NCI-H187 treated with DMSO at 0.1 percent for 48 hours (cell line): ENCODE measurements at places on chromosomes 13 and 19.

GRCh38 chr19:43956827-43957226, 5.8 kb downstream of the ZNF221 start:
- no peak for DNase-seq

GRCh38 chr19:29583196-29583999, 22.7 kb upstream of the POP4 start:
- no peak for DNase-seq

- no peak for DNase-seq
Measured at GRCh38 chr13:97339019-97339987, 94.7 kb upstream of the RAP2A start.

DNA sequence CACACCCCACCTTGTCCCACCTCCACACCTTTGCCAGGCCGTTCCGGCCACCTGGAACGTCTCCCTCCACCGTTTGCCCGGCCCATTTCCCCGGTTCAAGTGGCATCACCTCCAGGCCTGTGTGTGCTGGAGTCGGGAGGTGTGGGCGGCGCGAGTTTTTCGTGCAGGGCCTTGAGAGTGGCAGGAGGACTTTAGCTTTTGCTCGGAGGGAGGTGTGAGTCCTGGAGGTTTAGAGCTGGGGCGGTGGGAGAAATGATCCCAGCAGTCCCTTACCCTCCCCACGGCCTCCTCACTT, 4.3 kb upstream of the PALM start:
- DNase-seq = no peak

GRCh38 chr19:49818649-49819370, 721 bp downstream of the MED25 start:
- DNase-seq = no peak

GRCh38 chr13:93227280-93227877, 772 bp downstream of the GPC6 start:
- no peak for DNase-seq

DNA sequence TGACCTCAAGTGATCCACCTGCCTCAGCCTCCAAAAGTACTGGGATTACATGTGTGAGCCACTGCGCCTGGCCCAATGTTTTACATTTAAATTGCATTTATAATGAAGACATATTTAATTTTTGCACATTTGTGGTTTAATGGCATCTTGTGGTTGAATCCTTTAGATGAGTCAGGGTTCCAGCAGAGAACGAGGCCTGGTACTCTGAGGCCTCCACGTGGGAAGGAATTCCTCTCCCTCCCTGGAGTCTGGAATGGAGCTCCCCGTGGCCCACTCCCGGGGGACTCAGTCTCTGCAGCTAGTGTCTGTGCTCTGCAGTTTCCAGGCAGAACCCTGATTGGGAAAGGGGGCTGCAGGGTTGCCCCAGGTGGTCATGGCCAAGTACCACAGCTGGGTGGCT, 24.2 kb downstream of the ZFR2 start:
- no peak for DNase-seq

DNA sequence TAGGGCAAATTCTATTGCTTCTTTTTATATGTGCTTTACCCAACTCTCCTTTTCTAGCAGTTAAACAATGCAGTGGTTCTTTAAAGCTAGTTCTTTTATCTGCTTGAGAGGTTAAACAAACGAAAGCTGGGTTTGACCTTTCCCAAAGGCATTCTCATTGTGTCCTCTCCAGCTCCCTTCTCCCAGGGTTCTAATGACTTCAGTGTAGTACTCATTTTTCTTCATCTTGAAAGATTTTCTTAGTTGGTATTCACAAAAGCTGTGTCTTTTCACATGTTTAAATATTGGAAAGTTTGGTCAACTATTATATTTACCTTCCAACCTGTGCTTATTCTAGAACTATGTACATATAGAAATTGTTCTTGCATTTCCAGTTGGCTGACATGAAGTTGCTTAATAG, 1.5 kb downstream of the WASF3 start:
- no peak for DNase-seq

DNA sequence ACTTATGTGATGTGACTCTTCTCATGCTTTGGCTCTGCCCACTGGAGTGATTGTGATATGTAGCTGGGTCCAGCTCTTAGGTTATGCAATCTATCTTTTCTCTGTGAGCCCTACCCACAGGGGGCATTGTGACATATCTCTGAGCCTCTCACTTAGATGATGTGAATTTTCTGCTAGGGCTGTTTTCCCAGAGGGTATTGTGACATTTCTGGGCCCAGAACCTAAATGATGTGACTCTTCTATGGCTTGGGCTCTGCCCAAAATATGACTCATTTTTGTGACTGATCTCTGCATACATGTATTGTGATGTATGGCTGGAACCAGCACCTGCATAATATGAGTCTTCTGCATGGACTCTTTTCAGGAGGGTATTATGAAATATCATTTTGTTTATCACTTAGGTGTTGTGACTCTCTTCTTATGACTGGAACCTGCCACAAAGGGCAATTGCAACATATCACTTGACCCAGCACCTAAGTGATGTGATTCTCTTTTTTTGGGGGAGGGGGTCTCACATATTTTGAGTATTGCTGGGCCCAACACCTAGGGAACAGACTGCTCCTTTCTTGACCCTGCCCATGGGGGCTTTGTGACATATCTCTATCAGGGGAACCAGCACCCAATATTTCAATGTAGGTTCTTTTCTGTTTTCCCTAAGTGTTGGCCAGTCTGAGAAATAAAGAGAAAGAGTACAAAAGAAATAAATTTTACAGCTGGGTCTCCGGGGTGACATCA, 12.1 kb upstream of the ZNF254 start:
- DNase-seq = no peak

- DNase-seq = no peak
Measured at GRCh38 chr13:112877539-112877938, 91.5 kb upstream of the MCF2L start.

- DNase-seq = no peak
Measured at GRCh38 chr19:43316591-43317319, 36.7 kb upstream of the CD177 start.

DNA sequence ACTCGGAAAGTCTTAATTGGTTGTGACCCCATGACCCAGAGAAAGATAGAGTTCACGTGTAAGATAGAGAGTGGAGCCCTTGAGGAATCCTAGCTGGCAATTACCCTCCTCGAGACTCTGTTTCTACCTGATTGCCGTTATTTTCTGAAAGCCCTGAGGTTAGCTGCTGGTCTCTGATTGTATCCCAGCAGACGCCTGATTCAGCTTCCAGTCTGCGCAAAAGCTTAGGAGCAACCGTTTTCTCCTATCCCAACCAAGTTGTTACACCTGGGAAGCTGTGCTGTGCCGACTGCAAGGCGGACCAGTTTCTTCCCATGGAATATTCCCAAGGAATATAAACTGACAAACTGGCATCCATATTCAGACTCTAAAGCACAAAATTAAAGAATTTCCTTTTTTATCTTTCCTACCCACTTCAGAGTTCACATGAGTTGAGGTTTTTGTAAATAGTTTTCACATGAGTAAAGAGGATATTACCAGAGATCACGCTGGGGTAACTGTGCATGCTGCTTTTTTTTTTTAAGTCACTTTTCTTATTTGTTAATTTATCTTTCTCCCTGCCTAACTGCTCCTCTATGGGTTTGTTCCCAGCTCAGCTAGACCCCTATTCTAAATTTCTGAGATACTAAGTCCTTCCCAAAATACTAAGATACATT, 1.5 kb upstream of the TRPC4 start:
- DNase-seq = no peak

DNA sequence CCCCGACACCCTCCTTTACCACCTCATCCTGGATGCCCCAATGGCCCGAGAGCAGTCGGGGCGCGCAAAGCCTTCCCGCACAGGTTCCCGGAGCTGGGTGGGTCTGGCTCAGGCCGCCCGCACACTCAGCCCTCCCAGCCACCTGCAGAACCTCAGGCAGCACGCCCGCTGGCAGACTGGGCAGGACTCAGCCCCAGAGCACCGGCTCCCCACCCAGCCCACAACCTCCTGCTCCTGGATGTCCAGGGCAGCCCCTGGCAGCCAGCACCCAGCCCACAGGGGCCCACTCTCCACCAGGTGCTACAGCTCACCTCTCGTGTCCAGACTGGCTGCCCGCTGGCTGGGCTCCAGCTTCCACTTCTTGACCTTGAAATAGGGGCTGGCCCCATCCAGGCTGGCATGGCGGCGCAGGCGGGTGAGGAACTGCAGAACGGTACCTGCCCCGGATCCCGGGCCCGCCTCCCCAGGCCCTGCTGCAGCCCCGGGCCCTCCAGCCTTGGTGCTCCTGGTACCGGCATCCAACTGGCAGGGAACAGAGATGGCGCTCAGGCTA, 4.6 kb downstream of the CBARP start:
- no peak for DNase-seq

DNA sequence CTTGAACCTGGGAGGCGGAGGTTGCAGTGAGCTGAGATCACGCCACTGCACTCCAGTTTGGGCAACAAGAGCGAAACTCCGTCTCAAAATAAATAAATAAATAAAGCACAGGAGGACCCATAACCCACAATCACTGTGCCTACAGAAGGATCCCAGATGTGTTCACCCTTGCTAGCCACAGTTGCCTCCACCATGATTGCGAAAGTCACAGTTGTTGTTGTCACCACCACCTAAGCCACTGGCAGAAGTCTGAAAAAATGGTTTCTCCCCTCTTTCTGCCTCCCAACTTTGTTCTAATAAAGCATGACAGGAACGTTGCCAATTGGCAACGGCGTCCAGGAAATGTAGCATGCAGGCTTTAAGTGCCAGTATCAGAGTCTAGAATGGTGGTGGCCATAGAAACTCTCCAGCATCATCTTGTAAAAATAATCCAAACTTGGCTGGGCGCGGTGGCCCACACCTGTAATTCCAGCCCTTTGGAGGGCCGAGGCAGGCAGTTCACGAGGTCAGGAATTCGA, 2.2 kb upstream of the EPS15L1 start:
- no peak for DNase-seq

DNA sequence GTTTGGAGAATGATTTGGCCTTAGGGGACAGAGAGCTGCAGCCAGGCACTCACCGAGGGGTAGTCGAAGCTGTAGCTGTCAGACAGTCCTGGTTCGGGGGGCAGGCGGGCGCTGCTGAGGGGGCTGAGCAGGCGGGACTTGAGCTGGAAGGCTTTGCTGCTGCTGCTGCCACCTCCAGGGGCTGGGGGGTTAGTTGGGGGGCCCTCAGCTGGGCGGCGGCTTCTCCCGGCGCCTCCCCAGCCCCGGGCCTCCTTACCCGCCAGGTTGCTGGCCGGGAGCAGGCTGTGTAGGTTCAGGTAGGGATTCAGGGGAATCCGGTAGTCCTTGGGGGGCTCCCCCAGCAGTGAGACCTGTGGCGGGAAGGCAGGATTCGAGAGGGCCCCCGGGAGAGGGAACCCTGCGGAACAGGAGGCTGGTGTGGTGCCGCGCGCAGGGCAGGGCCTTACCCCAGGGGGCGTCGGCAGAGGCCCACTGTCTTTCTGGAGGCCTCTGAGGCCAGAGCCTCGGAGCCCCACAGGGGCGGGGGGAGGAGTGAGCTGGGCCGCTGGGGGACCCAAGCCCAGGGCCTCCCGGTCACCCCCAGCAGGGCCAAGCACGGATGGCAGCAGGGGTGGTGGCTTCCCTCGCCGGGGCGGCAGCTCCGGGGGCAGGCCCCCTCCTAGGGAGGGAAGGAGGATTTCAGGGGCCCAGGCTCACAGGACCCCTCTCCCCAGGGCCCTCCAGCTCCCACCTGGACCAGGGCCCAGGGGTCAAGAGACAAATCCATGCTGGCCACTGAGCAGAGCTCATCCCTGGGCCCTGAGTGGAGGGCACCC, 5.0 kb upstream of the FDX2 start:
- DNase-seq = no peak

- DNase-seq = no peak
Measured at GRCh38 chr13:113141601-113141970, 16.9 kb upstream of the PROZ start.

DNA sequence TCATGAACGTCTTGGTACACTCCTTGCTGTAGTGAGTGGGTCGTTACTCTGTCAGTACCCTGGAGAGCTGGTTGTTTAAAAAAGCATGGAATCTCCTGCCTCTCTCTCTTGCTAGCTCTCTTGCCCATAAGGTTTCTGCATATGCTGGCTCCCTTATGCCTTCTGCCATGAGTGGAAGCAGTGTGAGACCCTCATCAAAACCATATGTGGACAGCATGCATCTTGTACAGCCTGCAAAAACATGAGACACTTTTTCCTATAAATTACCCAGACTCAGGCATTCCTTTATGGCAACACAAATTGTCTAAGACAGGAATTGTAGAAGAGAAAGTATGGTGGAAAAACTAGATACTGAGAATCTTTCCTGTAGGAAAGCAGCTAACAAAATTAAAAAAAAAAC, 516.3 kb downstream of the SLITRK6 start:
- no peak for DNase-seq

GRCh38 chr13:44249431-44249836, 124.2 kb upstream of the SERP2 start:
- DNase-seq = no peak

DNA sequence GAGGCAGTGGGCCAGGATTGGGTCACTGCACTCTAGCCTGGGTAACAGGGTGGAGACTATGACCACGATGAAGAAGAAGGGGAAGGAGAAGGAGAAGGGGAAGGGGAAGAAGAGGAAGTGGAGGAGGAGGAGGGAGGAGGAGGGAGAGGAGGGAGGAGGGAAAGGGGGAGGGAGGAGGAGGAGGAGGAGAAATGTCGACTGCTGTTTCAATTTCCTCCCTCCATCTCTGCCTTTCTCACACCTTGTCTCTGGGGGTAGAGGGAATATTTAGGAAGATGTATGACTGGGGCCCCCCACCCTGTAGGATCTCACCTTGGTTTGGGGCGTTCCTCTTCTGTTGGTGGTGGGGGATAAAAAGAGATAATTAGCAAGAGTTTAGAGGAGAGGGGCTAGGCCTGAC, 3.8 kb downstream of the TNNT1 start:
- DNase-seq = no peak

- DNase-seq = no peak
Measured at GRCh38 chr19:32361574-32362317, 16.3 kb downstream of the ZNF507 start.

DNA sequence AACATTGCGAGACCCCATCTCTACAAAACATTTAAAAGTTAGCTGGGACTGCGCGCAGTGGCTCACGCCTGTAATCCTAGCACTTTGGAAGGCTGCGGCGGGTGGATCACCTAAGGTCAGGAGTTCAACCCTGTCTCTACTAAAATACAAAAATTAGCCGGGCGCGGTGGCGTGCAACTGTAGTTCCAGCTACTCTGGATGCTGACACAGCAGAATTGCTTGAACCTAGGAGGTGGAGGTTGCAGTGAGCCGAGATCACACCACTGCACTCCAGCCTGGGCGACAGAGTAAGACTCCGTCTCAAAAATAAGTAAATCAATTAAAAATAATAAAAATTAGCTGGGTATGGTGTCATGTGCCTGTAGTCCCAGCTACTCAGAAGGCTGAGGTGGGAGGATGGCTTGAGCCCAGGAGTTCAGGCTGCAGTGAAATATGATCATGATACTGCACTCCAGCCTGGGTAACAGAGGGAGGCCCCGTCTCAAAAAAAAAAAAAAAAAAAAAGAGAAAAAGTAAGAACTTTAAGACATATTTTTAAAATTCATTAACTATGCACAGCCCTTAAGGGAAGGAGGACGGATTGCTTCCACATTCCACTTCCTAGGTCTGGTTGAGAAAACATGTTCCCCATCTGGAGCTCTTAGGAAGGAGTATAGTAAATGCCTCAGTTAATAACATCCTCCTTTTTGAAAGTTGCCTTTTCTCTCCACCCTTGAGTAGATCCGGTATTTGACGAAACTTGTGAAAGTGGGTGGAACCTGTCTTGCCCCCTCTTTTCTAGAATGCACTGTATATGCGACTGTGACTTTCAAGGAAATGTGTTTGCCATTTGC, 26.1 kb downstream of the EXOC3L2 start:
- no peak for DNase-seq
